ENCODE measurements at places on chromosomes 4 and X.
A peak's percentile ranks its signal among the peaks of the same experiment; 100 is the strongest.

GRCh38 chr4:17024425-17024824 is 126.0 kb upstream of the LDB2 start:
- DNase-seq = no peak

DNA sequence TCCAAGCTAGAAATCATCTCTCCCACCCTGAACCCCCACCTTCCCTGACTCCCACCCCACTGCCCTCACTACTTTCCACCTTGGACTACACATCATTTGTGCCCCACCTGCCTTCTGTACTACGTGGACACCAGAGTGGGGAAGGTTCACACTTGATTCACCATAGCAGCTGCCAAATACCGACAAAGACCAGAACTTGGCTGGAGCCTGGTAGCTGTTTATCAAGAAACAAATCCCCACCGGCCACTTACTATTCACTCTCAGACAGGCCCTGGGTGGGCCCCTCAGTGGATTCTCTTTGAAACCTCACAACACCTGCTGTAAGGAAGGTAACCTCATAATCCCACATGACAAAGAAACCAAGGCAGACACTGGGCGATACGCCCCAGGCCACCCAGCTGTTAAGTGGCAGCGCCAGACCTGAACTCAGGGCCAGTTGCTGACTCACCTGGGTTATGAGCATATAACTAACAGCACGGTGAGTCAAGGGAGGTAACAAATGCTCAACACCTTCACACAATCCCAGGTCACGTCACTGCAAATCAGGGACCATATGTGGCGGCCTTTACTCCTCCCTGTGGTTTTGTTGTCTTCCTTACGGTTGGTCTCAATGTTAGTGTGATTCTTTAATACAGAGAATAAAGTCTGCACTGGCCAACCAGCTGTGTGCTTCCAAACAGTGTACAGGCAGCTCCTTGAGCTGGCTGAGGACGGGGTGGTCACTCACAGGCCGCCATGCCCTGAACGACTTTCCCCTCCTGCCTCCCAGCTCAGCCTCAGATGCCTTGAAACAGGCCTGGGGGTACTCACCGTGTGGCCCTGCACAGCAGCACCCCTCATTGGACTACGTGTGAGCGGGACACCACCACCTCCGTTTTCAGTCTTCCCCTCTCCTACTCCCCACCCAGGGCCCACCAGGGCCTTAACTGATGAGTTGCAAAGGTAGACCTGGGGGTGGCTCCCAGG is 7.5 kb downstream of the WDR1 start:
- DNase-seq = peak; percentile 49

DNA sequence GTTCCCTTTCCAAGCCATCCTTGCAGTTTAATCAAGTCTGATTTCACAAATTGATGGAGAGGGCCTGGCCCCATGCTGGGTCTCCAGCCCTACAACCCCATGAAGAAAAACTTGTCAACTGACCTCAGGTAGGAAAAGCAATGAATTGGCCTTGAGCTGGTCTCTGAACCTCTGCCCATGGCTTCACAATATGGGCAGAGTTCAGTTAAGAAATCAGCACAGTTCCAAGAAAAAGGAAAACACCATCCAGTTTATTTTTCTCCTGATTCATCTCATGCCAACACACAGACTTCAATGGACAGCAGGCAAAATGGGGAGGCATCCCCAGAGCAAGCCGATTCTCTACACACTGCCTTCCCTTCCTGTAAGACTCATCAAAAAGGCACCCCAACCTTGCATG is 3.3 kb downstream of the RIPPLY1 start:
- no peak for DNase-seq

DNA sequence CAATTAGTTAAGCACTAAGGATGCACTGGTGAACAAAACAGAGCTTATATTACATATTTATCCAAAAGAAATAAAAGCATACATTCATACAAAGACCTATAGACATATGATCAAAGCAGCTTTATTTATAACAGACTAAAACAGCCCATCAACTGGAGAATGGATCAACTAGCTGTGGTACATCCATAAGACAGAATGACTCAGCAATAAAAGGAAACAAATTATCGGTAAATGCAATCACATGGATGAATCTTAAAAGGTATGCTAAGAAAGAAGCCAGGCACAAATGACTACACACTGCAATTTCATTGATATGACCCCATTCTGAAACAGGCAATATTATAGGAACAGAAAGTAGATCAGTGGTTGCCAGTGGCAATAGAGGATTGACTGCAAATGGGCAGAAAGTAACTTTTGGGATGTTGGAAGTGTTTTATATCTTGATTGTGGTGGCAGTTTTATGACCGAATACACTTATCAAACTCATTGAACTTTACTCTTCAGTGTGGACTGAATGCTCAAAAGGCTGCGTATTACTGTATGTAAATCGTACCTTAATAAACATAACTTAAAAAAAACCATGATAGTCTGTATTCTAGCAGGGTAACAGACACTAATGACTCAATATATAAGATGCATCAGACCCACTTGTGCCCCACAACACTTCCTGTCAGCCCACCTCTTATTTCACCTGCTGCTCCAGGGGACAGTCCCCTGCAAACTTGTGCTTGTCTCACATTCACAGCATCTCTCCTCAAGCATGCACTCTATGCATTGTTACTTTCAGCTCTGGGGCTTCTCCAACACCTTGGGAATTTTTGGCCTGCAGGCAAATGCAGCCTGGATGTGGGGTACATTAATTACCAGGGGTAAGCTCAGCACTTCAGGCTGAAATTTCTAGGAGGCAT is 59.1 kb downstream of the MID1IP1 start:
- peak; percentile 6 for DNase-seq

GRCh38 chrX:47151435-47151834 is 6.4 kb downstream of the RBM10 start:
- no peak for DNase-seq

DNA sequence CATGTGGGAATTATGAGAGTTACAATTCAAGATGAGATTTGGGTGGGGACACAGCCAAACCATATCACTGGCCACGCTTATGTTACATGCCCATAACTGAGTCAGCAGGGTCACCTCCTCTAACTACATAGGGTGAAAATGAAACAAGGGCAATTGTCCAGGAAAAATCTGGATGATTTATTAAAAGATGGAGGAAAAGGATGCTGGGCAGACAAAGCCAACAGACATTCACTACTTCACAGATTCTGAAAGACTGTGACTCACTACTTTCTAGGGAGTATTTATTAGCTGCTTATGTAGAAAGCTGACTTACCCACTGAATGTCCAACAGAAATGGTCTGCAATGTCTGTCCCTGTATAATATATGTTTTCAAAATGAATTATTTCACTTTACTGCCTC is 72.4 kb downstream of the APBB2 start:
- no peak for DNase-seq

- DNase-seq = no peak
Measured at GRCh38 chr4:145481942-145482208, 222 bp downstream of the SMAD1 start.

DNA sequence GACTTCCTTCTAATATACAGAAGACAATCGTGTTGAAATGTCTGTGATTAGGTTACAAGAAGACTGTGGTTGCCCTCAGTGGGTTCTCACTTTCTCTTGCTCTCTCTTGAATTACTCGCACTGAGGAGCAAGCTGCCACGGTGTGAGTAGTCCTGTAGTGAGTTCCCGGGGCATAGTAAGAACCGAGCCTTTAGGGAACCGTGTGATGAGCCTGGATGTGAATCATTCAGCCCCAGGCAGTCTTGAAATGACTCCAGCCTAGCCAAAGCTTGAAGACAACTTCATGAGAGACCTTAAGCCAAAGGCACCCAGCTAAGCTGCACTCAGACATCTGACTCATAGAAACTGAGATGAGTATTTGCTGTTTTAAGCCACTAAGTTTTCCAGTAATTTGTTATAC is 292.7 kb downstream of the SPOCK3 start:
- DNase-seq = no peak

DNA sequence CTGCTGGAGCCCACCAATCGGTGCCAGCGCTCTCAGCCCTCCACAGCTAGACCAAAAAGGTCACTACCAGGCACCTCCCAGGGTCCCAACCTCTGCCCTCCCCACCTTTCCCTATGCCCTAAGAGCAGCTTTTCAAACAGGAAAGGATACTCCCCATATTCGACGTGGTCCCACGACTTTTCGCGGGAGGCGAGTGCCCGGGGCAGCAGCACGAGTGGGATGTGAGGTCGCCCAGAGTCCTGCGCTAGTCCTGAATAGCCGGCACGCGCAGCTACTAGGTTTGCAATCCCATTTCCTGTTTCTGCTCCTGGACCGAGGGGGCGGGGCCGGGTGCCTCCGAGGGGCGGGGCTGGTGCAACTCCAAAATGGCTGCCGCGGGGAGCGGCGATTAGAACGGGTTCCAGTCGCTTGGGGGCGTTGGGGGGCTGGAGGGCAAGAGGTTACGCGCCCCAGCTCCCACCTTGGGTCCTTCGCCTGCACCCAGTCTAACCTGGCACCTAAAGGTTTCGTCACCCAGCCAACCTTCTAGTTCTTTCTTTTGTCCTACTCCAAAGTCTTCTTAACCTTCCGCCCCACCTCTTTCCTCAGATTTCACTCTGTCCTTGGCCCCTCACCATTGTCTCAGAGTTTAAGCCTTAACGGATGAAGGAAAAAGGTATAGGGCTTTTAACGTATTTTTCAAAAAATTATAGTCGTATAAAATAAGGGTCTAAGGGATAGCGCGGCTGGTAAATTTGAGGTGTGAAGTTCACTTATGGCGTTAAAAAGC is 85.0 kb upstream of the TENT5D start:
- DNase-seq = peak; percentile 0

GRCh38 chrX:45379236-45379635 is 178.6 kb upstream of the DIPK2B start:
- no peak for DNase-seq

GRCh38 chrX:12947545-12948235 is 27.2 kb upstream of the TMSB4X start:
- DNase-seq = no peak

- DNase-seq = no peak
Measured at GRCh38 chr4:131509521-131509920, 1639.6 kb upstream of the PCDH10 start.

GRCh38 chr4:26992657-26993361 is 132.2 kb downstream of the STIM2 start:
- DNase-seq = peak; percentile 18

DNA sequence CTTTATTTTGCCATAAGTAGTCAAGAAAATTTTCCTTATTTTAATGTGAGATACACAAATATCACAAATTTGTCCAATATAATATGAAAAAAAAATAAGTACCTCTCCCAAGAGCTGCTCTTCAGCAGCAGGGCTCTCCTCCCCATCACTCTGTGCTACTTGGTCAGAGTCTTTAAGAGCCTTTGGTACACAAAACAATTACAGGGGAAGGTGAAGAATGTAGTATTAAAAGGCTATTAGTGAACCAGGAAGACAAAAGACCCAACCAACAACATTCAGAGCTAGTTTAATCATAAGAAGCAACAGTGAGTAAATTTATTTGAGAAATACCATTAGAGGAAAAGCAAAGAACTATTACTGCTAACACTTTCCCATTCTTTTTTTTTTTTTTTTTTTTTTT is 29.4 kb downstream of the SEC31A start:
- no peak for DNase-seq

DNA sequence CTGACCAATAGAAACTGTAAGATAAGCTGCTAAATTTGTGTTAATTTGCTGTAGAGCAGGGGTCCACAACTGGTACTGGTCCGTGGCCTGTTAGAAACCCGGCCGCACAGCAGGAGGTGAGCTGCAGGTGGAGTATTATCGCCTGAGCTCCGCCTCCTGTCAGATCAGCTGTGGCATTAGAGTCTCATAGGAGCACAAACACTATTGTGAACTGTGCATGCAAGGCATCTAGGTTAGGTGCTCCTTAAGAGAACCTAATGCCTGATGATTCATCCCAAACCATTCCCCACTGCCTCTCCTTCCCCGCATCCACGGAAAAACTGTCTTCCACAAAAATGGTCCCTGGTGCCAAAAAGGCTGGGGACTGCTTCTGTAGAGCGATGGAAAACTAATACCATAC is 19.7 kb downstream of the FBXW7 start:
- no peak for DNase-seq

- no peak for DNase-seq
Measured at GRCh38 chrX:64570204-64570603, 175.0 kb upstream of the MTMR8 start.

DNA sequence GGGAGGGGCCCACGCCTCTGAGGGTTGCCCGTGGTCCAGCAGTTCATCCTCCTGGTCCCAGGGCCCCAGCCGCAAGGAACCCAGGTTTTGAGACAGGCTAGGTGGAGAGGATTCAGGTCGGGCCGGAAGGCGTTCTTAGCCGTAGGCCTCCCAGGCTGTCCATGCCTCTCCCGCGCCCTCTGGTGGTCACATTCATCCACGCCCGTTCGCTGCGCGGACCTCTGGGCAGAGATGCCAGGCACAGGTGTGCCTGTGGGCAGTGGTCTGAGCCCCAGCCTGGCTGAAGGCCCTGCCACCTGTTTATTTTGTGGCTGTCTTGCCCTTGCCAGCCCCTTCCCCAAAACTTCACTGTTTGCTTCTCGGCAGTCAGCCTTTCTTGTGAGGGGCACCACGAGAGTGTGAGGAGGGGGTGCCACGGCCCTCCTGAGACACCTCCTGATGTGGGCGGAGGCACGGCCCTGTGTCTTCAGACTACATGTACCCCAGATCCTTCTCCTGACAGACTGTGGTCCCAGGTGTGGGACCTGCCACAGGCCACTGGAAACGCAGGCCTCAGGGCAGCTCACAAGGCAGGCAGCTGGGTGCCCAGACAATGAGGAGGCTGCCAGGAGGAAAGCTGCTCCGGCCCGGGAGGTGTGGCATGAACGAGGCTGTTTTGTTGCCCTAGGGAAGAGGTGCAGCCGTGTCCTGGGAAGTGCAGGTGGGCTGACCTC is 5.0 kb downstream of the UVSSA start:
- DNase-seq = peak; percentile 83

GRCh38 chr4:16824278-16824806 is 74.1 kb downstream of the LDB2 start:
- DNase-seq = no peak

DNA sequence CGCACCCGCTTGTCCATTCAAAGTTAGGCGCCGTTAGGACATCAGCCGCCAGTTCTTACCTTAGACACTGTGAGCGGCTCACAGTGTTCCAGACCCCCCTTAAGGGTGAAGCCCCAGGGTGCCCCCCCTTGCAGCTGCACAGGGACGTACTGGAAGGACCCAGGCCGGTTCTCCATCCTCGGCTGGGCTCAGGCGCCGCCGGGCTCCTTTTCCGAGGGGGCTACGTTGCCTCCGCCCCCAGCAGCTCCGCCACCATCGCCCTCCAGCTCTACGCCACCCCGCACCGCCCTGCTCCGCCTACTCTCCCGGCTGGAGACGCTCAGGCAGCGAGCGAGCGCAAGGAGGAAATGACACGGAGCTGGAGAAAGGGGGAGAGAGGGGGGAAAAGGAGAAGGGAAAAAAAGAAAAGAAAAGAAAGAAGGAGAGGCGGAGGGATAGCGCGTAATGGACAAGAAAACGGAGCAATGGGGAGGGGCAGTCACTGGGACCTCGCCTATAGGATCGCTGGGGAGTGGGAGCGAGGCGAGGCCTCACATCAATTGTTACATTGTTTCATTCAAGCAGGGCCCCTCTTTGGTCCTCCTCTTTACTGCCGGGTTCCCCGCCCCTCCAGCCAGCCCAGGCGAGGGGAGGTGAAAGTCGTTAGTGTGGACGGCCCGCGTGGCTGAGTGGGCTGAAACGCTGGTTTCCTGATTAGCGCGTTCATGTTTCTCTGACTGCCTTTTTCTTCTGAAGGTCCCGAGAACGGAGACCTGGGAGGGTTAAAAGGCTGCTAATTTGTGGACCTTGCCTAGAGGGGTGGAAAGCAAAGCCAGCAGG is at the start of gene SHROOM4:
SHROOM4 (minus strand) TSS at position 352 of the 819 bp plus-strand sequence; CDS start at position 176, 176 bp downstream.
- no peak for DNase-seq

GRCh38 chr4:115343171-115343570 is 229.8 kb upstream of the NDST4 start:
- DNase-seq = no peak

All from stimulated activated naive CD4-positive, alpha-beta T cell treated with Interleukin-2 at 50 U/mL for 16 hours (primary cell).